ENCODE measurements at places on chromosomes 12 and 14.

DNA sequence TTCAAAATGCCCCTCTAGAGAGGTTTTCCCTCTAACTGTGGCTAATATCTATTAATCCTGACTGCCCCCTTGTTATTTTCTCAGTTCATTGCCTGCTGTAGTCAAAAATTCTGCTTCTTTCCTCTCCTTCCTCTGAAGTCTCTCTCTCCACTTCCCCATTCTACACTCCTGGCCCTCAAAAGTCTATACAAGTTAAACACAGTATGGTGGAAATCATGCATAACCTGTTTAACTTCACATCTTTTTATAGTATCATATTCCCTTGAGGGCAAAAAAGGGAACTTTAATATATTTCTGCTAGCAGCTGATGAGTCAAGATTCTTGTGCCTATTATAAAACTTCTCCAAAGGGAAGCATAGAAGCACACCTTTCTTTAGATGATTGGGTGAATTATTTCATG, 16.7 kb downstream of the GRIP1 start:
- DNase-seq: no peak

- no peak for DNase-seq
Observed at GRCh38 chr14:102442241-102443211, 67.0 kb downstream of the ANKRD9 start.

- DNase-seq: no peak
Observed at GRCh38 chr14:90296641-90297040, 35.1 kb downstream of the NRDE2 start.

DNA sequence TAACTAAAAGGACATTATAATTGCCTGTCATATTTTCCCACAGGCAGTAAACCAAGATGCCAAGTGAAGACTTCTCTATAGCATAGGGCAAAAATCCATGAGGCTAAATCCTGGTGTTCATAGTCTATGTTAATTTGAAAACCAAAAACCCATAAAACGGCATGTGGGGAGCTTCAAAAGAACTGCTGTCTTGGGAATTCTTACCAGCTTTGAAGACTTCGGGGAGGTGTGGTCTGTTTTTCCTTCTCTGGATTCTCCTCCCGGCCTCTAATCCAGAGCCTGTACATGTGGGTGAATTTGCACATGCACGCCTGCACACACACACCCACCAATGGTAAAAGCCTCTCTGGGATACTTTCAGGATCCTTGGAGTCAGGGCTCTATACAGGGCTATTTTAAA, 61.9 kb upstream of the IFNG-AS1 start:
- no peak for DNase-seq

DNA sequence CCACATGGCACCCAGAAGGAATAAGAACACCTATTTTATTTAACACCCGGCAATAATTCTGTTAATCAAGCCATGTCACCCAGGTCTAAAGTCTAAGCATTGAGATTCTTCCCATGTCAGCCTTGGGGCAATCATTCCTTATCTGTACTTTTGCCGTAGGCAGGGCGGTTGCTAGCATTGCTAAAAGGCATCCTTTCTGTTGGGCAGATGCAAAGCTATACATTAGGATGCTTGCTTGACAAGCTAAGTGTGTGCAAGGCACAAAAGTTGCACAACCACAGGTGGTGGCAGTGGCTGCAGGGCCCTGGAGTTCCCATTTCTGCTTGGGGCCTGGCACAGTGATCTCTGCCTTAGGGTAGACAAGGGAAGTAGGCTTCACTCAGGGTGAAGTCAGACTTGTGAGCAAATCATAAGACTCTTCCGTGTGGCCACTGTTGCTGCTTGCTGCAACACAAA, 12.5 kb upstream of the GALNT6 start:
- no peak for DNase-seq

- no peak for DNase-seq
Observed at GRCh38 chr14:63493246-63493645, 49.9 kb downstream of the PPP2R5E start.

- no peak for DNase-seq
Observed at GRCh38 chr12:8564656-8565055, 24.0 kb upstream of the CLEC4E start.

DNA sequence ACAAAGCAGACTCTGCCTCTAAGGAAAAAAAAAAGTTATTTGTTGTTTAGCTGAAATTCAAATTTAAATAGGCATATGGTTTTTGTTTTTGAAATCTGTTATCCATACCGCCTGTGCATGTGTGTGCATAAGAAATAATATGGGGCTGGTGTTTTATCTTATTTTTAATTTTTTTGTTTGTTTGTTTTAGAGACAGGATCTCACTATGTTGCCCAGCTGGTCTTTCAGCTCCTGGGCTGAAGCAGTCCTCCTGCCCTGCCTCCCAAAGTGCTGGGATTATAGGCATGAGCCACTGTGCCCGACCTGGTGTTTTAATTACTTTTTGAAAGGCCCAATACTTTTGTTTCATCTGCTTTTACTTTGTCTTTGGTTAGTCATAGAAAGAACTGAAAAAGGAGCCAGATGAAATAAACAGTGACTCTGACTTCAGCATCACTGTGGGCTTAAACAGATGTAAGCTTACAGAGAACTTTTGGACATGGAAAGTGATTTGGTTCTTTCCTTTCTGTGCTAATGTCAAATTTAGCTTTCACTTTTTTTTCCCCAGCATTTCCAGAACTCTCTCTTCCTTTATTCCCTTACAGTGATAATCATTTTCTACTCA, 37.2 kb downstream of the SUPT16H start:
- no peak for DNase-seq
